AG20443 (cell line): ENCODE measurements at places on chromosomes 2 and 18.

DNA sequence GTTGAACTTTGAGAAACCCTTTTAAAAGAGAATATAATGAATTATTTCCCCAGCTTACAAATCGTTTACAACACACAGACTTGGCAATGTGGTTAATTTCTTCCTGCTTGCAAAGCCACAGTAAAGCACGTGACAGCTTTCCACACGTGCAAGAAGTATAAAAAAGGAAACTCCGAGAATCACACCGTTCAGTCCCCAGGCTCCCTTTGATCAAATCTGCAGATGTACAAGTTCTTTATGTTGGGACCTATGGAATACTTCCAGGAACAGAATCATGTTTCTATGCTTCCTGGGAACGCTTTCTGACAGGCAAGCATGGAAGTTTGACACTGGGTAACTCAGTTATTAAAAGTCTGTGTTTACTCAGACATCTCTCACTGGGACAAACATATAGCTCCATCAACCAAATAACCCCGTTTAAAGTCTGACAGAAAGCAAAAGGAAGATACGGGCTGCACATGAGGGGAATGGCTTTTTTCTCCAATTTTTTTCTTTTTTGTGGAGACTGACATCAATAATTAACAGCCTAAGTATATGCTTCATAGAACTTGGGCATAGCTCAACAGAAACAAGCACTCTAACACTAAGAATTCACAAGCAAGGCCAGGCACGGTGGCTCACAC is 134.8 kb downstream of the EIPR1 start:
- DNase-seq = peak; percentile 38

- no peak for DNase-seq
Observed at GRCh38 chr2:121034551-121034950, 250.5 kb downstream of the TFCP2L1 start.

DNA sequence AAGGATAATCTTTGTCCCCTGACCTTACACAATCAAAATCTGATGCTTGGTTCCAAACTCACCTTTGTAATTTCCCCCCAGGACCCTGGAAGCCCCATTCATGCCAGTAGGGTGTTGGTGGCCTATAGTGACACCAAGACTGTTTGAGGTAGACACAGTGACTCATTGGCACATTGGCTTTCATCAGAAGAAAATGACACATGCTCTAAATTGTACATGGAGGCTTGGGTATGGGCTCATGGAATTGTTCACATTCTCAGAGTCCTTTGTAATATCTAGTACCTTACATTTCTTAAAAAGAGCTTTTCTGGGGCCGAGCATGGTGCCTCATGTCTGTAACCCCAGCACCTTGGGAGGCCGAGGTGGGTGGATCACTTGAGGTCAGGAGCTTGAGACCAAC is 61.2 kb upstream of the LRPPRC start:
- no peak for DNase-seq

GRCh38 chr2:176544991-176545956 is 276.0 kb downstream of the MTX2 start:
- peak; percentile 52 for DNase-seq

GRCh38 chr2:235495373-235496238 is 1.8 kb downstream of the AGAP1 start:
- no peak for DNase-seq

DNA sequence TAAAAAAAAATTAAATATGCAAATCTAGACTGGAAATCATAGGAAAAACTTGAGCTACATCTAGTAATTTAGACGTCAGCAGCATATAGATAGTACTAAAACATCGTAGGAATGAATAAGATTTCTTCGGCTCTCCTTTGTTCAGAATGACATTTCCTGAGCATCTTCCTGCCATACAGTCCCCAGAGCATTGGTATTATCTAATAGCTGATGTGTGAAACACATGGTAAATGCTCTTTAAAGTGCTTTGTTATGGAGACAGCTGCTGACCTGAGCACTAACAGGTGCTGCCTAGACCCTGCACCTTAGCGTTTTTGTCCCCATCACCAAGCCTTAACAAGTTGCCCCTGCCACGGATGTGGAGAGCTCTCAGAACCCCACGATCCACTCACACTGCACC is 692.3 kb upstream of the PIK3C3 start:
- DNase-seq = no peak
